Heart left ventricle (tissue), 16 donors: ENCODE measurements at places on chromosomes 2 and 18.

- no peak for DNase-seq
These were observed 308.2 kb downstream of the FBXO15 start for GRCh38 chr18:73839441-73839840.

DNA sequence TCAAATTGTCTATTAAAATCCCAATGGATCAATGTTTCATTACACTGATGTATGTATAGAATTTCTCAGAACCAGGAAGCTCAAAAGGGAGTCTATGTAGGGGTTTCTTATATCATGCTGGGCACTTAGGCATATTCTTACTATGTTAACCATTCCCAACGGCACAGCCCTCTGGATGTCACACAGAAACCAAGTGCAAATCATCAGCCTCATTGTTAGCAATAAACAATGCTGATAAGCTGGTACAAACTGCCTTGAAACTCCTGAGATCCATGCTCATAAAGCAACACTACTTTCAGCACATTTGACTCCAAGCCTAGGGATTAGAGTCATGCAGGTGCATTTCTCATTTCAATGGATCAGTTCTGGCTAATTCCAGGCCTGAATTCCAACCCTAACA lies 730.2 kb upstream of the SLC39A10 start:
- no peak for DNase-seq

GRCh38 chr18:14124689-14125088 lies 7.5 kb downstream of the ZNF519 start:
- no peak for DNase-seq

DNA sequence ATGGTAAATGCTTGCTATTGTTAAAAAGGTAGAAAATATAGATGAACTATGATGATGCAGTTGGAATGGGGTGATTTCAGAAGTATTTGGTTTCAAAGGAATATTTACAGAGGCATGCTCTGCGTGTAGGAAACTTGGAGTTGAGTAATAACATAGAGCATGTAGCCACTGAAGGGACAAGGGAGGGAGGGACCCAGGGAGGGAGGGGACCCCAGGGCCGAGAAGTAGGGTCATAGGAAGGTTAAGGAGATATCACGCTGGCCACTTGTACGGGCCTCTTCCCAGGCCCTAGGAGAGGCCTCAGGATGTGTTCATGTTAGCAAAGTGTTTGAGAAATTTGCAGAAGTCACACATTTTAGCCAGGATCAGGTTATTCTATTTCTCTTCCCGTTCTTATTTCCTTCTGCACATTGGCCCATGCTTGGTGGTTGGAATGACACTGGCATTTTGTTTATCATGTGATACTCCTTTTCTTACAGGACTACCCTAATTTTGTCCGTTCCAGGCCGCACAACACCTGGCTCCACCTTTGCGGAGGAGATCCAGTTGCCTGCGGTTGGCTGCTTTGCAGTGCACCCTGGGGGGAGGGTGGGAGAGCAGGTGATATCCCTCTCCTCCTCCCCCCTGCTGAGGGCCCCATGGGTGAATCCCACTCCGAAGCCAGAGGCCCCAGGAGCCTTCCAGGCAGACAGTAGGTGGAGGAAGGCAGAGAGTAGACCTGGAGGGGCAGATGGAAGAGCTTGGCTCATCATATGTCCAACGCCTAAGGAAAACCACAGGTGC lies 16.9 kb upstream of the ACKR3 start:
- DNase-seq, result no peak

GRCh38 chr2:240437861-240438809 lies 2.7 kb downstream of the GPC1 start:
- peak; percentile 79 for DNase-seq

DNA sequence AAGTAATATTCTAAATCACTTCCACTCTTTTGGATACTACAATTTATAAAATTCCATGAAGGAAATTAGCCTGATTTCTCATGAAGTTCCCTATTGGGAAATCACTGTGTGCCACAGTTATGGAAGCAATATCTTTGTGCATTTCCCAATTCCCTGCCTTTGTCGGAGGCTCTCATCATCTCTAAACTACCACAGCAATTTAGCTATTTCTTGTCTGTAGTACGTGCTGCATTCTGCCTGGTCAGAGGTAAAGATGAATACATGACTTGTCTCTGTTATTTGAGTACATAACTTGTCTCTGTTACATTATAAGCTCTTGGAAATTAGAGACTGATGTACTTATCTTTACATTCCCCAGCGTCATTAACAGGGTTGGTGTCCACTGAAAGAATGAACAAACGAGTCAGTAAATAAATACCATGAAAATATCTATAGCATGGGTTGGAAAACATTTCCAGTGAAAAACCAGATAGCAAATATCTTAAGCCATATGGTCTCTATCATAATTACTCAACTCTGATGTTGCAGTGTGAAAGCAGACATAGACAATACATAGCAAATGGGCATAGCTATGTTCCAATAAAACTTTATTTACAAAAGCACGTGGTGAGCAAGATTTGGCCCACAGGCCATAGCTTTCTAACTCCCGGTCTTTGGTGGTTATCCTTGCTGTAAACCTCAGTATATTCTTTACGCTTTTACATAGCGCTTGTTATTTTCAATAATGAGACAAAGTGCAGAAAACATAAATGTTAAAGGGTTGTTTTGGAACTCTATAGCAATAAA lies 78.8 kb downstream of the BCL2 start:
- no peak for DNase-seq
